Occipital lobe (tissue), 3 donors: ENCODE measurements at places on chromosomes 5 and 9. TPM values are rescaled to one million over a fixed set of nuclear protein-coding genes. Genes with fewer than 3 reads are reported as not detected.
A peak's percentile ranks its signal among the peaks of the same experiment; 100 is the strongest.

DNA sequence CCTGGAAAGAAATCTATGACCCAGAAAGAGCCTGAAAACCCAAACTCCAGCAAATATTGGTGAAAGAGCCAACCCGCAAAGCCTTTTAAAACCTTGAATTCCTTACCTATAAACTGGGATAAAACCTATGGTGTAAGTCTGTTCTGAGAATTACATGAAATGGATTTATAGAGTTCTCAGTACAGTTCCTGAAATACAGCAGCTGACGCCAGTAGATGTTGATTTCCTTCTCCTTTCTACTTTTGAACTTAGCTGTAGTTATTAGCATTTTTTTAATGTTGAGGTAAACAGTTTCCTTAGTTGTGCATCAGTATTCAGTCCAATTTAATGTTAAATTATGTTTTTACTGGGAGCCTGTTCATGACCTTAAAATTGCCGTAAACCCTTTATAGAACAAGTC lies 3.7 kb downstream of the SPIN1 start:
- DNase-seq: no peak

DNA sequence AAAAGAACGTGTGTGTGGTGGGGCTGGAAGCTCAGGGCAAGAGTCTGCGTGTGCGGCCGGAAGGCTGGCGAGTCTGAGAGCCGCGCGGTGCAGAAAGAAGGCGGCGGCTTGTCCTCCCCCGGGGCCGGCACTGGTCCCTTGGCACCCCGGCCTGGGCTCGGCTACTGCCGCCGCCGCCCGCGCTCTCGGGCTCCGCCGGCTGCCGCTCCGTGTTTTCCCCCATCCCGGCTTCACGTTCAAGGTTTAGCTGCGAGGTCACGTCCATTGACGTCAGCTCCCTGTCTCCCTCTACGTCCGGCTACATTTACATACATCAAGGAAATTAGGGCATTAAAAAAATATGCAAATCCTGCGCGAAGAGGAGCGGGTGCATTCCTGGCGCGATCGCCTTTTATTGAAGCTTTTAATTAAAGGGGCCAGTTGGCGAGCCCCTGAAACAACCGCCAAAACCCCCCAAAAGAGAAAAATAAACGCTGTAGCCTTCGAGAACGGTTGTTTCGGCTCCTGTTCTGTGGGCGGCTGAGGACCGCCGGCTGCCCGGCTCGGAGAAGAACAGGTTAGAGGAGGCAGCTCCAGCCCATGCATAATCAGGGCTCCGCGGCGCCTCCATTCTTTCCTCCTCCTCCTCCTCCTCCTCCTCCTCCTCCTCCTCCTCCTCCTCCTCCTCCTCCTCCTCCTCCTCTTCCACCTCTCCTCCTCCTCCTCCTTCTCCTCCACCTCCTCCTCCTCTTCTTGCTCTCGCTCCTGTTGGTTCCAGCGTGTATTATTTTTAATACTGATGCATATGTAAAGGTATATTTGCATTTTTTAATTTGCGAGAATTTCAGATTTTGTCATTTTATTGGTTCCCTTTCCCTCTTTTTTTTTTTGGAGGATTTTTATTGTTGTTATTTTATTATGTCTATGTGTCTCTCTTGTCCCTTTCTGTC lies 207.0 kb downstream of the MEF2C start:
- DNase-seq: peak; percentile 78

The SOHLH1 gene
- not detected for total RNA-seq

The TEX48 gene
- not detected for total RNA-seq

The BTNL3 gene
- total RNA-seq: not detected

- no peak for DNase-seq
These were observed 215.7 kb upstream of the ELL2 start for GRCh38 chr5:96177303-96177869.

DNA sequence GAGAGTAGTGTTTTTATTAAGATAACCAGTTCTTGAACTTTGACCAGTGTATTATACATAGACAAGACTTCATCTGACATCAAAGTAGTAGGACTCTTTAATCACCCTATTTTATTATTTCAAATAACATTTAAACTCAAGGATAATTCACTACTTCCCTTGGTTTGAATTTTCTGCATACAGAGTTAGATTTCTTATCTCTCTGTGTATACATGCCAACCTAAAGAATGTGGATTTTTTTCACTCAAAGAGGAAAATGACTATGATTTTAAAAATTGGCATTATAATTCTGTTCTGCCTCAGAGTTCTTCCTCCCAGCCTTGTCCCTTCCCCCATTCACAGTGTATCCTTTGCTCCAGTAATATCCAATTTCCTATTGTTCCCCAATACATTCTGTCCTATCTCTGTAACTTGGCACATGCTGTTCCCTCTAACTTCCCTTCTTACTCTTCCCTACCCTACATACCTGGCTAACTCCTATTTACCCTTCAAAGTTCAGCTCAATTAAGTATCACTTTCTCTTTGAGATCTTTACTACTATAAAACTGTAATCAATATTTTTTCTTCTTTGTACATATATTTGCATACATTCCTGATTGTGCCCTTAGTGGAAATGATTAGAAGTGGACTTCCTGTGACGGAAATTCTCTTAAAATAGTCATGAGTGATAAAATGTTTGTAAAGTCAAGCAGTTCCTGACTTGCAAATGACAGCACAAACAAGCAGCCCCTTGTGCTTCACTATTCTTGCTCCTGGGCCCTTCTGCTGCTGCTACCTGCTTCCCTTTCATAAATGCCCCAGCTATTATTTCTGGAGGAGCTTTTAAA lies 38.1 kb upstream of the DENND4C start:
- DNase-seq: no peak

DNA sequence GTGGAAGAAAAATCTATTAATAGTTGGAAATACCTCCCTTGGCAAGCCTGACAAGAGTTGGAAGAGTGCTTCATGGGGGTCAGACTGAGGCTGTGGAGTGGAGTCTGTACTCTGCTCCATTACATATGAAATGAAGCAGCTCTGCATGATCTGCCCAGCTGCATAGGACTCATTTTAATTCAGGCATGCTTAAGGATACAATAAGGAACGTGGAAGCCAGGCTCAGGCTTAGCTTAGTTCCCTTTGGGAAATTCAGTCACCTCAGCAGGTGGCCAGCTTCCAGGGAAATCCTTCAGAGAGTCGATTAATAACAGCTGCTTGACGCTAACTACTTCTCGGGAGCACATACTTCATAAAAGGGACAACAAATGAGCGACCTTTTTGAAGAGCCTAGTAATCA lies 1672.9 kb upstream of the WWC1 start:
- DNase-seq: no peak

The ENG gene
- total RNA-seq: 0.16 TPM

DNA sequence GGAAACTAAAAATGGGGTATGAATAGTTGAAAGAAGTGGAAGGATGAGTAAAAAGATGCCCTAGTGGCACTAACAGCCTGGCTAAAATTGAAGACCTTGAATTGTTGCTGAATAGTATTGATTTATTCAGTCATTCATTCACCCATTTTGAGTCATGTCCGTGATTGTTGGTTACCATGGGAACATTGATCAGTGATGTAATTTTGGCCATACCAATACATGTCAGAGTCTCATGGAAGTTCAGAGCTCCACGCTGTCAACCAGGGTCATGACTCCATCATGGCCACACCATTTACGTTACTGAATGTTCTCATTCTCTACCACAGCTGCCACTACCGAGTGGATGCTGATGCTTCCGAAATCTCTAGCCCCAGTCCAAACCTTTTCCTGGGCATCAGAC lies 62.5 kb upstream of the FOXE1 start:
- no peak for DNase-seq

- no peak for DNase-seq
These were observed 17.7 kb upstream of the NSMF start for GRCh38 chr9:137476856-137477255.

DNA sequence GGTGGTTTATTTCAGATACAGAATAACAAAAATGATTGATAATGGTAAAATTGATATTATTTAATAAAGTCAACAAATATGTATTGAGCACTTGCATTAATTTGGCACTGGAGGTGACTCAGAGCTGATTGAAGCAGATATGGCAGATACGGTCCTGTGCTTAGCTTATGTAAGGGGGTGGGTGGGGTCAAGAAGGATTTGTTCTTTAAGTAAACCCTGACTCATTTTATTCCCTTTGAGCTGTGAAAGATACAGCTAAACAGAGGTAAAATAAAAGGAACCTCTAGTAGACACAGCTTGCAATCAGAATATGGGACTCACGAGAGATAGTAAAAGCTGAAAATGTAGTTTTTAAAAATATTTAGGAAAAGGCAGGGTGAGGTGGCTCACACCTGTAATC lies 201.3 kb upstream of the CLINT1 start:
- no peak for DNase-seq

- no peak for DNase-seq
These were observed 115.9 kb downstream of the CDC42SE2 start for GRCh38 chr5:131379723-131380122.

DNA sequence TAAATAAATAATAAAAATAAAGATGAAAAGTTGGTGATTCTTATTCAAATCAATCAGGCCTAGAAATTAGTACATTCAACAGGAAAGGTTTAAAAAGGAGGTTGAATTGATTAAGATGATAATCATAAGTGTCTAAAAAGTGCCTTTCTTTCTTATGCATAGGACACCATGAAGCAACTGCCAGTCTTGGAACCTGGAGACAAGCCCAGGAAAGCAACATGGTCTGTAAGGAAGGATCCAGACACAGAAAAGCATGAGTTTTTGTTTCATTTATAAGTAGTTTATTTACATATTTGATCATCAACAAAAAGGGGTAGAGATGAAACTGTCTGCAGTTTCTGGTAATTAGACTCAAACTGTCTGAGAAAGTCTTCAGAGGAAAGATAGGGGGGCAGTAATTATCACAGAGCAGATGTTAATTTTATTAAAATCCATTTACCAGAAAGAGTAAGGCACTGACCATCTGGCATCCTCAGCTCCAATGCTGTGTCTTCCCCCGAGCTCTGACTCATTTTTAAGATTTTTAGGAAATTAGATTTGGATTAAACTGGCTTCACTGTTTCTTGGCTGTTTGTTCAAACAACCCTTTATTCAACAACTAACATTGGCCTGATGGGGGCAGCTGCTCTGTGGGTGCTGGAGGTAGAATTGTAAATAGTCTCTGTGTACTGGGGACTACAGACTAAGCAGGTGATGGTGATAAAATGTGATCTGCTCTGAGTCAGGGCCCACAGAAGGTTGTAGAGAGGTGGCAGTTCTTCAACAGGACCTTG lies 2.7 kb downstream of the RABEPK start:
- DNase-seq: no peak

GRCh38 chr5:116035123-116035522 lies 2.9 kb downstream of the ARL14EPL start:
- no peak for DNase-seq

The ADAMTS19 gene
- total RNA-seq: 4.2 TPM

The TXNDC8 gene
- total RNA-seq: not detected
